Karpas-422 (cell line): ENCODE measurements at places on chromosomes 6 and 20. TPM values are rescaled to one million over a fixed set of nuclear protein-coding genes. Genes with fewer than 3 reads are reported as not detected.

Gene KHDC1L
- total RNA-seq: 4.4 and 5.8 TPM in 2 replicates

Gene TMEM244
- not detected in 2 replicates for total RNA-seq

Gene SLC2A4RG
- 18.6 and 37.9 TPM in 2 replicates for total RNA-seq

Gene IMPG1
- not detected in 2 replicates for total RNA-seq

Gene SCRT2
- not detected in 2 replicates for total RNA-seq

Gene HTR1B
- not detected in 2 replicates for total RNA-seq

Gene FUT9
- not detected in 2 replicates for total RNA-seq

Gene NRN1
- total RNA-seq: 6.3 and 7.9 TPM in 2 replicates

Gene HRH3
- not detected in 2 replicates for total RNA-seq

Gene ARFGEF3
- 0.04 TPM in 1 of 2 replicates, not detected in the other for total RNA-seq

Gene SLC22A3
- not detected in 2 replicates for total RNA-seq

Gene CLPSL2
- total RNA-seq: not detected in 2 replicates

Gene SSR1
- total RNA-seq: 43.6 and 83.2 TPM in 2 replicates

Gene CAGE1
- total RNA-seq: not detected in 2 replicates

Gene TMEM242
- 3.4 and 5.5 TPM in 2 replicates for total RNA-seq

Gene LTB
- total RNA-seq: 74.1 and 241 TPM in 2 replicates

Gene ESR1
- 4.1 and 5.4 TPM in 2 replicates for total RNA-seq

Gene MPC1
- total RNA-seq: 62.7 and 109 TPM in 2 replicates

Gene OPRL1
- 34.0 and 60.6 TPM in 2 replicates for total RNA-seq

Gene CPXM1
- not detected in 2 replicates for total RNA-seq

Gene ZNF165
- total RNA-seq: 0.26 and 1.6 TPM in 2 replicates

Gene PDE7B
- total RNA-seq: not detected in 2 replicates

Gene ZNF337
- total RNA-seq: 13.2 and 17.7 TPM in 2 replicates

Gene SAMD5
- not detected in 2 replicates for total RNA-seq

Gene RTN4IP1
- total RNA-seq: 14.3 and 17.1 TPM in 2 replicates

Gene UST
- 0.15 TPM in 1 of 2 replicates, not detected in the other for total RNA-seq

Gene TNNC2
- not detected in 2 replicates for total RNA-seq

Gene MAK
- not detected in 2 replicates for total RNA-seq

Gene DEFB126
- total RNA-seq: not detected in 2 replicates

Gene TREML2
- total RNA-seq: 0.07 TPM in 1 of 2 replicates, not detected in the other
